ENCODE measurements at places on chromosomes 7 and 10. TPM values are rescaled to one million over a fixed set of nuclear protein-coding genes. Genes with fewer than 3 reads are reported as not detected.

CPA2 gene
- not detected for polyA plus RNA-seq

NEURL1 gene
- polyA plus RNA-seq = 0.39 TPM

- no peak for DNase-seq
- peak overlapping the region; percentile 35 for H3K4me3 ChIP-seq
- H3K27me3 ChIP-seq = no peaks in the 10 kb centered on the region
- H3K36me3 ChIP-seq = no peaks in the 10 kb centered on the region
- peak overlapping the region; percentile 79 for H3K27ac ChIP-seq
Measured at GRCh38 chr7:18288322-18289037, 207.1 kb upstream of the HDAC9 start.

DNA sequence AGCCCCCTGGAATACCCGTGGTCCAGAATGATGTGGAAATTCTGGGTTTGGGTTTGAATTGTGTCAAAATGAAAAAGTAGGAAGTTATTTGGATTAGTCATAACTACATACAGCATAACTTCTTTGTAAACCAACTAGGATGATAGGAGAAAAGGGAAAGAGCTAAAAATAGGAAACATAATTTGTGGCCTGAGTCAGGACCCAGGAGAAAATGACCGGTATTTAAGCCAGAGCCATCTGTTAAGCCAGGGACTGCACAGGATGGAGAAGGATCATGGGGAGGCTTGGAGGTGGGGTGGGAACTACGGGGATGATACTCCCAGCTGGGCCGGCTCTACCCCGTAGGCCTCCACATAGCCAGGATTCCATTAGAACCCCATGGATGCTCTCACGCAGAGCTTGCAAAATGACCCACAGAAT, 98.6 kb downstream of the MYOF start:
- no peak overlapping the region for H3K4me3 ChIP-seq
- no peaks in the 10 kb centered on the region for H3K36me3 ChIP-seq
- no peak for DNase-seq
- H3K27me3 ChIP-seq = no peaks in the 10 kb centered on the region
- no peak overlapping the region for H3K27ac ChIP-seq

Measured in naive B cell (primary cell).